ENCODE measurements at places on chromosomes 5 and 9.
A peak's percentile ranks its signal among the peaks of the same experiment; 100 is the strongest.

- no peak for DNase-seq
These were observed 33.5 kb downstream of the HAPLN1 start for GRCh38 chr5:83687124-83687619.

DNA sequence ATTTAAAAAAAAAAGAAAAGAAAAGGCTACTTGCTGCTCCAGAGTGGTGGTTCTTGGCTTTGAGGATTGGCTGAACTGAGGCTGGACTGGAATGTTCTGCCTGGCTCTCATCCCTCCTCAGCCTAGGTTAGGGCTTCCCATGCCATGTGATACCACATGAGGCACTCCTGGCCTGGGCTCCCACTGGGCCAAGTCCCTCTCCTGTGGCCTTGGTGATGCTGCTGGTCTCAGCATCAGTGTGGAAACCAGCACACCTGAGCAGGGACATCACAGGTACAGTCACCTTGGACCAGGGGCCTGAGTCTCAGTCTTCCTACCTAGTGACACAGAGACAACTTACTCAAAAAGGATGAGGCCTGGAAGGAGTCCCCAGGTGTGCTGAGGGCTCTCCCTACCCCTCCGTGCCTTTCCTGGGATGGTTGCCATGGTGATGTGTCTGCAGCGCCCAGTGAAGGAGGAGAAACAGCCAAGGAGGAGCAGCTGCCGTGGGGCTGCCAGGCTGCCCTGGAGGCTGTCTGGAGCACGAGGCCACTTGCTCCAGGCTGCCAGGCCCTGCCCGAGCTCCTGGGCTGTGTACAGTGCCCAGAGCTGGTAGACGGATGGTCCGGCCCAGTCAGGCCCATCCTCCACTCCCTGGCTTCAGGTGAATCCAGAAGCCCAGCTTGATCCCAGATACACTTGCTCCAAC lies 71.0 kb downstream of the WNK2 start:
- no peak for DNase-seq

GRCh38 chr9:4831944-4832343 lies 39.2 kb downstream of the RCL1 start:
- no peak for DNase-seq

DNA sequence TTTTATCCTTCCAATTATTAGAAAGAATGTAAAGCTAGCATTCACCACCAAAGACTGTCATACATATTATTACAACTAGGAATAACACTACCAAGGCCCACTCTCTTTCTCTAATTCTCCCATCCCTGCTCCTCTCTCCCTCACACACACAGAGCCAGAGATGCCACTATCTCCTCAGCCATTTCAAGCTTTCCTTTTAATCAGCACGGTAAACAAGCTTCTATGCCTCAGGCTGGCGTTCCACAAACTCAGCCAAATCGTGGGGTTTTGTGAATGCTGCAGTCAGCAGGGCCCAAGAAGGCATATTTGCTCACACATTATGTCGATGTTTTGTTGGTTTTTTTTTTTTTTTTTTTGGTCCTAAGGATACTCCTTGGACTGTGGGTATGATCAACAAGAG lies 979.9 kb upstream of the DMAC1 start:
- no peak for DNase-seq

GRCh38 chr9:17744786-17745185 lies 165.9 kb downstream of the SH3GL2 start:
- DNase-seq = no peak

DNA sequence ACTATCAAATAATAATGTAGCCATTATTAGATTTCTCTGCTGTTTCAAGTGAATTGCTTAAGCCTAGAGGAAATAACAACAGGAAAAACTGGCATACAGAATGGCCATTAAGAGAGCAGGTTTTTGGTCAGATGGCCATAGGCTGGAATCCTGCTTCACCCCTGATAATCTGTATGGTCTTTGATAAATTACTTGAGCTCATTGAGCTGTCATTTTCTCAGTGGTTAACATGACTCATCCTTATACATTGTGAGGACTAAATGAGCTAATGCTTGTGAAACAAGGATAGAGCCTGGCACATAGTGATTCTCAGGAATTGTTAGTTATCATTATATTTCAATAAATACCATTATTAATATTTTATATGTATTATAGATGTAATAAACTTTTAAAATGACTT lies 516.5 kb downstream of the KIF4B start:
- DNase-seq = no peak

DNA sequence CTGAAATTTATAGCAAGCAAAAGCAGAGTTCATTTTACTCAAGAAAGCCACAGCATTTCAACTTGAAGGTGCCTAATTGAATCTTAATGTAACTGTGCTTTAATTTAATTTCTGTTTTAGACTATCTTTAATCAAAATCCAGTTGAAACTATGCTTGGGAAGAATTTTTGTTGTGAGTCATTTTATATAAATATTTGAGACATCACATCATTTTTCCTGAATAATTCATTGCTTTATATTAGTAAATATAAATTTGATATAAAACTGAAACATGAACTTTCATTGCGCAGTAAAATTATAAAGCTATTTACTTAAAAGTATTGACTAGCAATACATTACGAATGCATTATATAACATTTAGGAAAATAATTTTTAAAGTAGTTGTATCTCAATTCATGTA lies 1937.1 kb upstream of the CDH9 start:
- no peak for DNase-seq

GRCh38 chr5:54607006-54607405 lies 89.4 kb downstream of the SNX18 start:
- no peak for DNase-seq

DNA sequence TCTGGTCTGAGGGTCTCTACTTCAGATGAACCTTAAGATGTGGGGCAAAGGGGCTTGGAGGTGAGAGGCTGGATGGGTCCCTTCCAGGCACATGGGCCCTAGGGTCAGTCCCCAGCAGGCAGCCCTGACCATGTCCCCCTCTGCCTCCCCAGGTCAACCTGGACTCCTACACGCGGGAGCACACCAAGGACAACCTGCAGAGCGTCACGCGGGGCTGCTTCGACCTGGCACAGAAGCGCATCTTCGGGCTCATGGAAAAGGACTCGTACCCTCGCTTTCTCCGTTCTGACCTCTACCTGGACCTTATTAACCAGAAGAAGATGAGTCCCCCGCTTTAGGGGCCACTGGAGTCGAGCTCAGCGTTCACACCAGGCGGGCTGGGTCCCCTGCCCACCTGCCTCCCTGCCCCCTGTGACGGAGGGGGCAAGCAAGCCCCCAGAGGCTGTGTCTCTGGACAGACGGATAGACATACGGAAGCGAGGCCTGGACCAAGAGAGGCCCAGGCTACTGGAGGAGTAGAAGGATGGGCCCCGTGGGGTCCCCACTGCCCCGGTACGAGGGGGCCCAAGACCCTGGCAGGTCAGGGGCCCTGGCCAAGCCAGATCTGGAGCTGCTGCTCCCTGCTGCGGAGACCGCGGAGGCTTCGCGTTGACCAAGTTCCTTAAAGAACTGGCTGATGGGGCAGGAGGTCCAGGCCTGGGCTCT lies 133.2 kb downstream of the RGS3 start:
- DNase-seq = no peak

- no peak for DNase-seq
These were observed 62.2 kb upstream of the GNE start for GRCh38 chr9:36320466-36320865.

GRCh38 chr5:74143151-74143550 lies 497.4 kb downstream of the ENC1 start:
- DNase-seq = no peak

DNA sequence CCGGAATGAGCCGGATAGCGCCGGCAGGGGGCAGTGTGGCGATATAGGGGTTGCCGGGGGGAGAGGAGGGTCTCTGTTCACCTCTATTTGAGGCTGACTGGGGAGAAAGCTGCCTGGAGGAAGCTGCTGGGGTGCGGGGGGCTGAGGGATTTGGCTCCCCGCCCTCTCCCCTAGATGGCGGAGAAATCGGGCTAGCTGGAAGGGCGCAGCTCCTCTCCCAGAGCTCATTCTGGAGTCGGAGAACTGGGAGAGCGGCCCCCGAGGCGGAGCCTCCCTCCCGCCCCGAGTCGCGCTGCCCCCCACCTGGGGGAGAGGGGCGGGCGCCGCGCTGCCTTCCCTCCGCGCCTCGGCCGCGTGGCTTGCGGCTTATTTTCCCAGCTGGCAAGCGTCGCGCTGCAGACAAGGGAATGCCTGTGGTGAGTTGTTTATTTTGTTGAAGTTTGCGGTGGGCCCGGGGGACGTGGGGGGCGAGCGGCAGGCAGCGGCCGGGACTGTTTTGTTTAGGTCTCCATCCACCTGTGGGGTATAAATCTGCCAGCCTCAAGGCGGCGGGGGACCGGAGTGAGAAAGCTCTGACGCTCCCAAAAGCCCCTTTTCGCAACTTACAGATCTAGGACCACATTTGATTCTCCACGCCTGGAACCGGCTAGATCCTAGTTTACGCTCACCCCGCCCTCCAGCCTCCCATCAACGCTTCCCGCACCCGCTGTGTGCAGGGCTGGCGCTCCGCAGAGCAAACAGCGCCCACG lies 4.1 kb upstream of the RGMB start:
- no peak for DNase-seq

DNA sequence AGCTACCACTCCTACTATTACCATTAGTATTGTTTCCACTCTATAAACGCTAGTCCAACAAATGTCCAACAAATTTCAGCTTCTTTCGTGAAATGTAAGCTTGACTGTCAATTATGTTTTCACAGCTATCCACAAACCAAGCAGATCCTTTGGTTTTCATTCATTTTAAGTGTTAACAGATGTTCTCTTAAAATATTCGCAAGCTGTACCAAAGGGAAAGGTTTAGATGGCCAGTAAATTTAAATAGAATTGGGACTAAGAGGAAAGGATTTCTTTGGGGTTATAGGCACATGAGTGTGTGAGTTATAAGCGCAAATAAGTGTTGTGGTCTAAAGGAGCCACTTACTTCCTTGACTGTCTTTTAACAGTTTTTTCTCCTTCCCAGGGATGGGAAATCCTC lies 136.8 kb upstream of the ADRA1B start:
- no peak for DNase-seq

DNA sequence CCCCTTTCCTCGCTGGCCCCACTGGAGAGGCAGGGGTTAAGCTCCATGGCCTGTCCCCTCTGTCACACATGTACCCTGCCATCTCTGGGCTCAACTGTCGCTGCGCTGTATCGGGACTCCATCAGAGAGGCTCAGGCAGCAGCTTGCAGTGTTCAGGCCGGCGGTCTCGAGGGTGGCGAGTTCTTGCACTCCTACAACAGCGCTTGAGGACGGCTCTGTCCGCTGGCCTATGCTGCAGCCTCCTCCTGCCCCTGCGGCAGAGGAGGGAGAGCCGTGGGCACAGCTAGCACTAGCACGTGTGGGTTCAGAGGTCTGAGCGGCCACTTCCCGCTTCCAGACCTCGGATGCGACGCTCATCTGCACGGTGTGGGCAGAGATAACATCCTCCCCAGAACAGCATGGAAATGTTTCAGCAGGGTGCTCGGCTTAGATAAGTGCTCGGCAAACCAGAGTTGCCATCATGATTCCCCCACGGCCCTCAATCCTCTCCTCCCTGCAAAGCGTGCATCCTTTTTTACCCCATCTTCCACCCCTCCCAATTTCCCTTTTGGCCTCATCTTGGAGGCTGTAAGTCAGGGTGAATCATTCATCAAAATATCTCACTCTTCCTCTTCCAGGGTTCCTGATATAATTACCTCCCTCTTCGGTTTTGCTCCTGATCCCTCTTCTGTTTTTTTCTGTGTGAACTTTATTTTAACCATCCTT lies 41.9 kb upstream of the FUBP3 start:
- peak; percentile 88 for DNase-seq

- no peak for DNase-seq
These were observed 5.9 kb upstream of the MELK start for GRCh38 chr9:36566813-36567221.

GRCh38 chr5:112974901-112975300 lies 1.7 kb upstream of the DCP2 start:
- no peak for DNase-seq

- no peak for DNase-seq
These were observed 218.0 kb upstream of the C9orf72 start for GRCh38 chr9:27791311-27791710.

DNA sequence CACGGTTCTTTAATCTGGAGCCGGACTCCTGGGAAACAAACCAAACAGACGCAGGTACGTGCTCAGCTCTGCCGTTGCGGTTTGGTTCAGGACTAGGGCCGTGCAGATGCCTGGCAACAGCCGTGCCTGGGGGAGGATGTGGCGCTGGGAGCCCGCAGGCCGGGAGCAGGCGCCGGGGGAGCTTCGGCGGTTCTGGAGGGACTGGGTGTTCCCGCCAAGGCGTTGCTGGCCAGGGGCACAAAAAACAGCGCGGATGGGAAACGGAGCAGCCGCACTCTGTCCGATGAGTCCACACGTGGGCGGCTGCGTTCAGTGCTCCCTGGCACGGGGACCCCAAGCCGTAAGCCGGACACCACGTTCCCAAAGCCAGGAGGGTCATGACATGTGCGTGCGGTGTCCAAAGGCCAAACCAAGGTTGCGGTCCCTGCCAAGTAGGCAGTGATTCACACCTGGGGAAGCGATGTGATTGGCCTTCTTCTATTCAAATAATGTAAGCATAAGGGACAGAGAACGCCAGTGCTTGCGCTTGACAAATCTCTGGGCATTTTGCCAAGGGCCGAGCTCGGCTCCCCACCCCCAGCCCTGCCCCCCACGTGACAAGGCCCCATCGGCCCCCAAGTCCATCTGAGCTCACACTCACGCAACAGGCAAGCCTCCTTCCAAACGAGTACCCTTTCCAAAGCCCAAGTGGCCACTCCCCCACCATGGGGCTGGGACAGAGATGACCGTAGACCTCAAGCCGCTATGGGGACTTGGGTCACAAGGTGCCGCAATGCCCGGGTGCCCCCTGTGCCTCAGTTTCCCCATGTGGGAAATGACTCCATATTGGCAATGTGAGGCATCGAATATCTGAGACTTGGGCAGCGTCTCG lies 49.7 kb upstream of the NKD2 start:
- no peak for DNase-seq

- no peak for DNase-seq
These were observed 6.4 kb downstream of the ENG start for GRCh38 chr9:127847833-127848755.

DNA sequence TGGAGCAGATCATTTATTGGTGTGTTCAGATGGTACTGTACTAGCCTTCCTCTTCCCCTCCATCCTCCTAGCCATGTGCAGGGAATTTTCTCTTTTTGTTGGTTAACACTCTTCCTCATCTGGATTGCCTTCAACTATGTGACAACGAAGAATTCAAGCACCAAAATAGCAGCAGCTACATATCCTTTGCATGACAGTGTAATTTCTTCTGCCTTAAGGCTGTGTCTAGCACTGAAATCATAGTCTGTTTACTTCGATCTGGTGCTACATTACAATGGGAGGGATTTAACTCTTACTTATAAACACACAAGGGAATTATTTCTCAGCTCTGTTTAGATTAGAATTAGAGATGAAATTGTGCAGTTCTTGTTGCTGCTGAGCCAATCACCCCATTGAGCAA lies 260.4 kb downstream of the ARL15 start:
- no peak for DNase-seq

DNA sequence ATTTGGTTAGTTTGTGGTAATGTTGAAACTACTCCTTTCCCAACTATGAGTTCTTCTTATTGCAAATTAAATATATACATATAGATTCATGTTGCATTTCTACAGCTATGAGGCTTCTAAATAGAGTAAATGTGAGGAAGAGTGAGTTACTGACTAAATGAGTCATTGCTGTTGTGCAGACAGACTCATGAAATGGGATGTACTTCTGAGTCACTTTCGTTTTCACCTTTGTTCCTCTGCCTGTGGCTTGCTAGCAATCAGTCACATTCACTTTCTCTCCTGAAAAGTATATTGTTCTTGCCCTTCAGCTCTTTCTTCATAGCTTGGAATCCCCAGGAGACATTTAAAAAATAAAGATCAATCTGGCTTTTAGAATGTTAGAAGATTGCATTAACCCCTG lies 295.5 kb upstream of the SMC2 start:
- DNase-seq = no peak
